ENCODE measurements at places on chromosomes 3 and 15.
A peak's percentile ranks its signal among the peaks of the same experiment; 100 is the strongest.

DNA sequence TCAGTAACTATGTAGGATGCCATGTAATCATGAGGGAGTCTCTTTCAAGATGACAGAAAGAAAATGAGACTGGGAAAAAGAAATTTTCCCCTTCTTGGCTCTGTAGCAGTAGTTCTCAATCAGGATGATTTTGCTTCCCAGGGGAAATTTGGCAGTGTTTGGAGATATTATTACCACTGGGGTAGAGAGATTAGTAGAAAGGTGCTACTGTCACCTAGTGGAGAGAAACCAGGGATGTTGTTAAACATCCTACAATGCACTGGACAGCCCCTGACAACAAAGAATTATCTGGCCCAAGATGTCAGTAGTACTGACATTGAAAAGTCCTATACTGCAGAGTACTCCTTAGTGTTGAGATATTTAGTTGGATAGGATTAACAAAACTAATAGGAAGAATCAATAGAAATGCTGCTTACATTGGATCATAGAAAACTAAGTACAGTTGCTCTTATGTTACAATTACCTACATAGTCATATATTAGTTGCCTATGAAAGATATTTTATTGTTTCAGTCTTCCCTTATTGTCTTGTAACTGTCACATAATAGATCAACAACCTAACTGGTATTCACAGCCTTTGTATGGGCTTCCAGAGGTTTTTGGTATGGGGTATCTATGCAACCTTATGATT, 433.3 kb downstream of the RAP2B start:
- DNase-seq = no peak

- DNase-seq = no peak
Measured at GRCh38 chr3:108608750-108609149, 19.2 kb downstream of the DZIP3 start.

DNA sequence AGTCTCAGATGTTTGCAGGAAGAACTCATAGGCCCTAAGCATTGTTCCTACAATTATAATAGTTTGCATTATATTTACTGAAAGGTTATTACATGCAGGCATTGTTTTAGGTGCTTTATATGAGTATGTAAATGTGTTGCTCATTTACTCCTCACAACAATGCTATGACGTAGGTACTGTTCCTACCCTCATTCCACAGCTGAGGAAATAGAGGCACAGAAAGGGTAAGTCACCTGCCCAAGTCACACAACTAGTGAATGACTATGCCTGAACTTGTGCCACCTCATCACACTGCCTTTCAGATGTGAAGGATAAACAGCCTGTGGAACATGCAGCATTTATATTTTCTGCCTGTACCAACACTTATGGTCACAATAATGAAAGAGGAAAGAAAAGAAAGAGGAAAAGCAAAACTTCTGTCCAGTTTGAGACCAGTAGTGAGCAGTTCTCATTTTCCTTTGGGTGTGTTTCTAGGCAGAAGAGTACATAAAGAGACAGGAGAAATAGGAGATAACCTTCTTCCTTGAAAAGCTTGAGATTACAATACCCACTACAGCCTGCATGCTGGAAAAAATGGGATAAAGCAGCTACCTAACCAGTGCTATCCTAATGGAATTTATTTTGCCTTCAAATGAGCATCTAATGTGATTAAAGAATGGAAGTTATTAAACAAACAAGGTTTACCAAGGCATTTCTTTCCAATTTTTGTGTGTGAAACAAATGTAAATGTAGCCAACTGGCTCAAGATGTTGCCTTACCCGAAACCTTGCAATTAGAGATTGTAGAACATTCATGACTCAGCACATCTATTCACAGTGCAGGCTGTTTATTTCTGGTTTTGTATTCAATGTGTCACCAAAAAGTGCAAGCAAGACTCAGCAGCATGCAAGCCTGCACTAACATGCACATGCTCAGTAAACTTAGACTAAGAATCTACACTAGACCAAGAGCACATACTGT, 20.5 kb upstream of the ENTPD3 start:
- DNase-seq = no peak

- DNase-seq = no peak
Measured at GRCh38 chr15:23422946-23423708, 23.9 kb downstream of the GOLGA6L2 start.

DNA sequence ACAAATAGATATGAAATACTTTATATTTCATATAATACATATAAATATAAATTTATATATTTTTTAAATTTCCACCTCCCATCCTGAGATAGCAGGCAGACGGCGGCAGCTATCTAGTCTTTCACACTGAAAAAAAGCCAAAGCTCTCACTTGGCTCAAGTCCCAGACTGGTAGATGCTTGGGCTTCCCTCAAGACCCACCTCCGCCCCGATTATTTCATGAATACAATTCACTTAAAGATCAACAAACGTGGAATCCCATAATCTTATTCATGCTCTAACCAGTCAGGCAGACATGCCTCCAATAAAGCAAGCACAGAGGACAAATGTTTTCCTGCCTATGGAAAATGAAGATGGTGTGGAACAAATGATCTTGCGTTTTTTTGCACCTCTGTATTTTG, 275.9 kb upstream of the NR2F2 start:
- DNase-seq = no peak

GRCh38 chr3:42871592-42872196, 4.0 kb downstream of the CYP8B1 start:
- no peak for DNase-seq

GRCh38 chr3:126973814-126974213, 9.1 kb upstream of the PLXNA1 start:
- no peak for DNase-seq

GRCh38 chr15:52180851-52181450, 10.2 kb downstream of the GNB5 start:
- no peak for DNase-seq

- no peak for DNase-seq
Measured at GRCh38 chr3:63538919-63539318, 113.6 kb upstream of the SNTN start.

DNA sequence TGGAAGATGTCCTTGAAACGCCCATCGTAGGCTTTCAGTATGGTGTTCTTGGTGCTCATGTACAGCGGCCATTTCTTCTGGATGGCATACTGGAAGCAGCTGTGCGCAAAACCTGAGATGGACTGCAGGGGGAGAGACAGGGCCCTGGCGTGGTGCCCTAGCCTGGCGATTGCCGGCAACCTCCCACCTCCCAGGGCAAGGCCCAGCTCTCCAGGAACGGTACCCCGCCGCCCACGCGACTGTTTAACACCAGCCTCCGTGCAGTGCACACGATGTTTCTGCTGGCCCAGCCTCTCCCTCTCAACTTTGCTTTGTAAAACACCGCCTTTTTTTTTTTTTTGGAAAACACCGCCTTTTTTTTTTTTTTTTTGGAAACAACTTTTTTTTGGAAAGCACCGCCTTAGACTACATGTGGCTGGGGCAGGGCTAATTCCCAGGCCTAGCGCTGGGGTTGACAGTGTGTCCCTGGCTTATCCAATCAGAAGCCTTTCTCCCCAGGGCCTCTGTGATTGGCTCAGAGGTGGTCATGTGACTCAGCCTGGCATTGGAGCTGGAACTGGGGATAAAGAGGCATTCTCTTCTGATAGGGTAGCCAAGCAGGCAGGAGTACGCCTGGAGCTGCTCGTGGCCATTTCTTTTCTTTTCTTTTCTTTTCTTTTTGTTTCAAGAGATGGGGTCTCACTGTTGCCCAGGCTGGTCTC, 14.7 kb downstream of the IDH2 start:
- DNase-seq = peak; percentile 48

GRCh38 chr3:123586131-123586530, 1.3 kb upstream of the HACD2 start:
- peak; percentile 50 for DNase-seq

GRCh38 chr3:112776000-112776399, 70.7 kb downstream of the CD200R1L start:
- DNase-seq = no peak

- DNase-seq = peak; percentile 50
Measured at GRCh38 chr3:12662593-12663400, 1.1 kb downstream of the RAF1 start.

DNA sequence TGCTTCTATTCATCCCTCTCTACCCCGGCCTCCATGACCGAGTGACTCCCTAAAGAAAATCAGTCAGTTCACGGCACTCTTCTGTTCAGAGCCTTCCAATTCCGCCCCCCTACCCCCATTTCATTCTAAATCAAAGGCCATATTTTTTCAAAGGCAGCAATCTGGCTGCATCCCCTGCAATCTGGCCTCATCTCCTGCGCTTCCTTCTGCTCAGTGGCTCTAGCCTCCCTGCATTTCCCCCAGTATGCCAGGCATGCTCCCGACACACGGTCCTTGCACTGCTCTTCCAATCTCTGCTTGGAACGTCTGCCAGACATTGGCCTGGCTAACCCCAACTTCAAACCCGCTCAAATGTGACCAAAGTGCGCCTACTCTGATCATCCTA, 67.7 kb downstream of the EXOG start:
- no peak for DNase-seq

DNA sequence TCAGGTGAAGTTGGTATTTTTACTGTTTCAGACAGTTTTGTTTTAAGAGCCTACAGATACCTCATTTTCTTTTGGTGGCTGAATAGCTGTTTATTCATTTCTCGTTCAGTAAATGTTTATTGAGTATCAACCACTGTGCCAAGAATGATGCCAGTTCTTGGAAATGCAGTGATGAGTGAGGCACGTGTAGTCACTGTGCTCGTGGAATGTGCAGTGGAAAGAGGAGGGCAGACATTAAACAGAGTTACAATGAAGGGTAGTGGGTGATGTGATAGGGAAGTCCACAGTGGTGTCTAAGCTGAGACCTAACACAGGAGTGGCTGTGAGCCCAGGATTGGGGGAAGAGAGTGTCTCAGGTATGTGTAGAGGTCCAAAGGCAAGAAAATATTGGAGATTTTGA, 73.7 kb downstream of the ARHGEF26 start:
- DNase-seq = no peak

DNA sequence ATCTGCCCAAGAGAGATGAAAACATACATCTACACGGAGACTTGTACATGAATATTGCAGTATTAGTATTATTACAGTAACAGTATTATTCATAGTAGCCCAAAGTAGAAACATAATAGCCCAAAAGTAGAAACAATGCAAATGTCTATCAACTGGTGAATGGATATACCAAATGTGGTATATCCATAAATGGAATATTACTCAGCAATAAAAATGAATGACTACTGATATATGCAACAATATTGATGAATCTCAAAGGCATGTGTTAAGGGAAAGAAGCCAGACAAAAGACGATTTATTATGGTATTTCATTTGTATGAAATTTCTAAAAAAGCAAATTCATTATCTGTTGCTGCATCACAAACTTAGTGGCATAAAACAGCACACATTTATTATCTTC, 23.5 kb upstream of the ZNF639 start:
- DNase-seq = no peak
